ENCODE measurements at places on chromosomes 4 and X.
A peak's percentile ranks its signal among the peaks of the same experiment; 100 is the strongest.

DNA sequence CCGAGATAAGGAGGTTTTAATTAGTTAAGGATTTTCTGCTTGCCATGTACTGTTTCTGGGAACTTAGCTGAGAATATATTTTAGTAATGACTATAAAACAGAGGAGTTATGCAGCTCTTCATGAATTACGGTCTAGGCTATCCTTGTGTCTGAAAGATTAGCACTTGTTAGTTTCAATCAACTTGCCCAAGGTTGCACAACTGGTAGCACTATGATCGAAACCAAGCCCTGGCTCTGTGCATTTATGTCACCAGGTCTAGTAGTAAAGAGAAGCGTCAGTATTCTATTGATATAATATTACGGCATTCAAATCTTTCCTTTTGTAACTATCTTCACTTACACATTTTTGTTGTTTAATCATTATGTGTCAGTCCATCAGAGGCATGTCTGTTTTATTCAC lies 176.0 kb downstream of the TLL1 start:
- DNase-seq, result no peak

DNA sequence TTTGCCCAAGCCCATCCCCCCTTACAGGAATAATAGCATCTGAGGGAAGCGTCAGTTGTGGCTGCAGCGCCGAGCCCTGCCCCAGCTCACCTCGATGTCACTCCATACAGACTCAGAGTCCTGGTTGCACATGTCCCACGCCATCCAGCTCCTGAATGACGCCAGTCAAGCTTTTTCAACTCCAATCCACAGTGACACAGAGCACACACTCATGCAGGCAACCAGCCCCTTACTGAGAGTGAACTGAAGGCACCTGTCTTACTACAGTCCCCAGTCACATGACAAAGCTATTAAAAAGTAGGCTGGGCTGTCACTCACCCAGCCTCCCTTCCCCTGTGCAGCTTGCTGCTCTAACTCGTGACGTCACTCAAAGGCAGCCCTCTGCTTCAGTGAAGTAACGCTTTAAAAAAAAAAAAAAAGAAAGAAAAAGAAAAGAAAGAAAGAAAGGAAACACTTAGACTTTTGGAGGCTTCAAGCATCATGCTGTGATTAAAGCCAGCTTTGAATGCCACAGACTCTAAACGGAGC lies at the start of gene PPARGC1A:
Gene PPARGC1A, minus strand, starts transcription at position 234 of the 528 bp plus-strand sequence. Its CDS starts 90 bp downstream, at position 144.
- DNase-seq, result no peak

DNA sequence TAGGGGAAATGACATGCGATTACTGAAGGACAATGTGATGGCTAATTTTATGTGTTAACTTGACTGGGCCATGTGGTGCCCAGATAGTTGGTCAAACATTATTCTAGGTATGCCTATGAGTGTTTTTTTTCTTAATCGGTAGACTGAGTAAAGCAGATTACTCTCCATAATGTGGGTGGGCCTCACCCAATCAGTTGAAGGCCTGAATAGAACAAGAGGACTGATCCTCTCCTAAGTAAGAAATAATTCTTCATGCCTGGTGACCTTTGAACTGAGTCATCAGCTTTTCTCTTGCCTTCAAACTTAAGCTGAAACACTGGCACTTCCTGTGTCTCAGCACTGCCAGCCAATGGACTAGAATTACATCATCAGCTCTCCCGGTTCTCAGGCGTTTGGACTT lies 164.0 kb upstream of the FGF13 start:
- no peak for DNase-seq

DNA sequence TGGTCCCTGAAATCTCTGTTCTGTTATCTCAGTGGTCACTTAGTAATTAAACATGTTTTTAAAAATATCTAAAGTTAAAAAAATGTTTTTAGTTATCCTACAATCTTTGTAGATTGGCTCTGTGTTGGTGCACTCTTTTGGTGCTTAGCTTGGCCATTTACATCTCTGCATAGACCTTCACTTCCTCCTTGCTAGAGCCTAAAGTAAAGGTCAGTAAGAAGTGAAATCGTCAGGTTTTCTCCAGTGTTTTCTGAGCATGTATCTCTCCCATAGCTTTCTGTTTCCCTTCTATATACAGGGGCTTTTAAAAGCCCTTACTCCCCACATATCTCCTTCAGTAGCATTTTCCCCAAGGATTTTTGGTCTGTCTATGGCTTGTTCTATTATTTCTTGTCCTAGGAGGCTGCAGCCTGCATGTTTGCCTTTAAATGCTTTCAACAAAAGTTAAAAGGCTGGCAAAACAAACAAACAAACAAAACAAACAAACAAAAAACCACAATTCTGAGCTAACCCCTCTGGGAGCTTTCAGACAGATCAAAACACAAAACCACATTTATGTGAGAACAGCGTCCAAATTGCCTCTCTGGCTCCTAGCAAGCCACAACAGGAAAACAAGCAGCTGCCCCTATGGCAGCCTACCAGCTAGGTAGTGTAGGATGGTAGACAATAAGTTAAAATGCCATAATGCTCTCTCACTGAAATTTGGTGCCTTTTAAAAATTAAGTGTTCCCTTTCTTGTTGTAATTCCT lies 27.3 kb upstream of the GPRASP2 start:
- no peak for DNase-seq

DNA sequence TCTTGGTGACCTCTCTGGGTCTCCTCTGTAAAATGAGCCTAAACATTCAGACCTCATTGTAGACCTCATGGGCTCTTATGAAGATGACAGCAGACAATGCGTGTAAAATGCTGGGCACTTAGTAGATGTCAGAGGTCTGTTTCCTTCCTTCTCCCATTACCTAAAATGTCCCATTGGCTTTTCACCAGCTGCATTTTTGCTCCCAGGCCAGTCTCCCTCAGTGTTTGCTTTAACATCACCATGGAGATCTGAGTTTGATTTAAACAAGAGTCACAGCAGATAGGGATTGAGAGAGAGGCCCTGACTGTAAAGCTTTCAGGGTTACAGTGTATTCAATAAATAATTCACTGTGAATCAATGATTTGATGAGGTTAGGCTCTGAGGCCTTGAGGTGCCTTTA lies 24.3 kb downstream of the PSAPL1 start:
- DNase-seq, result no peak

DNA sequence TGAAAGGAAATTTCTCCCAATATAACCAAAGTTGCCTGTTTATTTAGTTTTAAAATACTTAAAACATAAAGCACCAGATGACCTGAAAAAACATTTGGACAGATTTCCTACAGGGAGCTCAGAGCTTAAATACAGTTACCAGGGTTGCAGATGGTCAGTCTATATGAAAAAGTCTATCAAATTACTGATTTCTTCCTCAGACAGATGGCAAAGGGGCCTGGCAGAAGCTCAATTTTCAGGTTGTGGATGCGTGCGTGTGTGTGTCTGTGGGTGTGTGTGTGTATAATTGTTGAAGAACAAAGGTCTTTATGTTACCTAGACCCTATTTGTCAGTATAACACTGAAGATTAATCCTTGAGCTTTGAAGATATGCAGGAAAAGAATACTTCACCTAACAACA lies 169.4 kb downstream of the MAD2L1 start:
- DNase-seq, result no peak

- DNase-seq, result no peak
These were observed 421.9 kb upstream of the TENM3 start for GRCh38 chr4:181821039-181822004.

GRCh38 chr4:98996056-98996764 lies 689 bp downstream of the METAP1 start:
- peak; percentile 7 for DNase-seq

DNA sequence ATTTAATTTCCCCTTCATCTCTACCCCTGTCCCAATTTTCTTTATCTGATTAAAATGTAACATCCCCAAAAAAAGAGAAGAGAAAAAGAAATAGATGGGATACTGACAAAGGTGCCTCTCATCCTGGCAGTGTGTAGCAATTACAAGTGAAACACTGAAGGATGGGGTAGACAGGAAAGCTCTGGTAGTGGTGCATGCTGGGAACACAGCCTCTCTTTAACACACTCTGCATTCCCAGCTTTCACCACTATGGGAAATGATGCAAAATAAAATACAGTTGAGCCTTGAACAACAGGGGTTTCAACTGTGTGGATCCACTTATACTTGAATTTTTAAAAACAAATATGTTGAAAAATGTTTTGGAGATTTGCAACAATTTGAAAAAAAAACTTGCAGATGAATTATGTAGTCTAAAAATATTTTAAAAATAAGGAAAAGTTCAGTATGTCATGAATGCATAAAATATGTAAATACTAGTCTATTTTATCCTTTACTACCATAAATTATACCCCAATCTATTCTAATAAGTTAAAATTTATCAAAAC lies 239.2 kb upstream of the DDX53 start:
- DNase-seq, result no peak

GRCh38 chrX:133444952-133445831 lies 29.9 kb upstream of the GPC4 start:
- no peak for DNase-seq

GRCh38 chr4:184907810-184908209 lies 82.0 kb upstream of the ACSL1 start:
- no peak for DNase-seq

GRCh38 chr4:20643631-20644030 lies 56.6 kb upstream of the PACRGL start:
- no peak for DNase-seq

DNA sequence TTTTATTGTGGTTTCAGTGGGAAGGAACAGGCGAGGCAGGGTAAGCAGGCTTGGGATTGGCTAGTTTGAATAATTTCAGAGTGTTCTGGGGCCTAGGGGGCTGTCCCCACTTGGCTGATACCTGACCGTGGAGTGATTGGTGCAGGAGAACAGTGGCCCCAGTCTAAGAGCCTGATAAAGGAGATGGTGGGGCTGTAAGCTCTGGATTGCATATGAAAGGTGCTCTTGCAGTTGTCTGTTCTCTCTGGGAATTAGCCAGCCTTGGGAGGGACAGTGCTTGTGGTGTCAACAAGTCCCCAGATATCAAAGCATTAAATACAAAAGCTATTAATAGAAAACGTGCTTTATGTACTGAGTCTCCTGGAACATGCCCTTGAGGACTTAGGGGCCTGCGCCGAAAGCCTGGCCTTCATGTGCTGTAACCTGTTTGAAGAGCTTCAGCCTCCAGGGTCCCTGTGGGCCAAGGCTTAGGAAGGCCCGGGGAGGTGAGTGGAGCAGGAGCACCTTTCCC lies 30.4 kb upstream of the CLTRN start:
- DNase-seq, result no peak

DNA sequence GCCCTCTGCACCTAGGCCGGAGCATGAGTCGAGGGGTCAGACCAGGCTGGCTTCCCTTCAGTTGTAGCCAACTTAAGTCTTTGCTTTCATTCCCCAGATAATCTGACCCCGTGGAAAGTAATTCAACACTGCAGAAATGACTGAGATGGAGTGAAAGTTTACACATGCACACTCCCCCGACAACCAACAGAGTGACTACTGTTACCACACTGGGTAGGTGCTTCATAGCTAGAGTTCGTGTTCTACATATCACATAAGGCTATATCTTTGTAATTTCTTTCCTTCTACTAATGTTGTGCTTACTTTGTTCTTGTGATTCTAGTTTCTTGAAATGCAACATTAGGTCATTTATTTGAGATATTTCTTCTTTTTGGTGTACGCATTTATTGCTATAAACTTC lies 7.2 kb upstream of the CTAG2 start:
- DNase-seq, result no peak

GRCh38 chr4:180999217-180999616 lies 1244.0 kb upstream of the TENM3 start:
- no peak for DNase-seq

- DNase-seq, result no peak
These were observed 52.7 kb downstream of the AMER1 start for GRCh38 chrX:64152857-64153256.

DNA sequence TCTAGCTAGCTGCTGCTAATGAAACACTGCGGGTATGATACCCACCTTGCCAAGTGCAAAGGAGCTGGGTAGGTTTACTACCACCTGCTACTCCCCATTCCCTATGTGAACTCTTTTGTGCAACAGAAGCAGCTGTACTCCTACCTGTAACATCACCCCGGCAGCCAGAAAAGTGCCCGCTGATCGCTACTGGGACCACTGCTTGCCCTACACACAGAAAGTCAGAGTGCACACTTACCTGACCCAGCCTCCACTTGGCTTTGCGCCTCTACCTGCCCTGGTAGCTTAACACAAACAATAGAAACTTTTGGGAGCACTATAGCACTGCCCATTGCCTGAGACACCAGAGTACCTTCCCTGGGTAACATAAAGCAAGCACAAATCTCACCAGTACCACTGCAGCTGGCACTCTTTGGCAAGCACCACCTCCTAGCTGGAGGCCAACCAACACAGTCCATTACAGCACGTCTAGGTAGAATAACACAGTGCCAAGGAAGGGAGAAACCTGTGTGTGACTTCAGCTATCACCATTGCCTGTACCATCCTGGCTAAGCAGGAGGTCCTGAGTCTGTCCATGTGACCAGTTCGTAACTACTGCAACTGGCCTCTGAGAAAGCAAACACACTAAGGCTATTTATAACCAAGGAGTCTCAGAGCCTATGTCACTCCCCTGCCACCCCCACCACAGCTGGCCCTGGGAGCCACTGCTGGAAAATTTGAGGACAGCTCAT lies 80.1 kb downstream of the CENPC start:
- DNase-seq, result no peak

DNA sequence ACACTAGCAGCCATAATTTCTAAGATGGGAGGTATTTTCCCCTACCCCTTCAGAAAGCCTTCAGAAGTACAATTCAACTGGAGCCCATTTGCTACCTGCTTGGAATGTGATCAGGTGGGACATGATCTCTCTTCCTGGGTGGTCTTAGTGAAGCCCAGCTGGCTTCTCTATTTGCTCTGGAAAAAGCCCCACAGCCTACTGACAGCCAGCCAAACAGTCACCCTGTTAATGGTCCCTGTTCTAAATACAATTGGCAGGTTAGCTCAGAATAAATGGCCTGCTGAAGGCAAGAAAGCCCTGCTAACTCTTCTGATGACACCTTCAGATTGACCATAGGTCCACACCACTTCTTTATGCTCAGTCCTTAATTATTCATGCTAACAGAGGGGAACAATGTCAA lies 39.9 kb downstream of the HS6ST2 start:
- DNase-seq, result no peak

DNA sequence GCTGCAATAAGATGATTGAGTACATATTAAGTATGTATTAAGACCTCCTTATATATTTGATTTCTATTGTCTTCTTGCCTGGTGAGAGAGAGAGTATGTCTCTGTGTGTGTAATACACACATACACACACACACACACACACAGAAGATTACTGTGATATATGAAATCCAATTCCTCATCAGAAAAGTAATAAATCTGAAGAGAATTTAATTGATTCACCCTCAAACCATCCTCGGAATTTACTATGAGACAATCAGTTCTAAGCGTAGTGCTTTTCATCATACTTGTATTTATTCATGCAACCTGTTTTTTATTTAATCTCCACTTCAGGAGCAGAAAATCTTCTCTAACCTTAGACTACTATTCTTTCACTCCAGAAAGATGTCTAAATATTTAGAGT lies 62.3 kb upstream of the TLL1 start:
- DNase-seq, result no peak

- DNase-seq, result no peak
These were observed 6.8 kb upstream of the CXCL2 start for GRCh38 chr4:74105656-74106280.

DNA sequence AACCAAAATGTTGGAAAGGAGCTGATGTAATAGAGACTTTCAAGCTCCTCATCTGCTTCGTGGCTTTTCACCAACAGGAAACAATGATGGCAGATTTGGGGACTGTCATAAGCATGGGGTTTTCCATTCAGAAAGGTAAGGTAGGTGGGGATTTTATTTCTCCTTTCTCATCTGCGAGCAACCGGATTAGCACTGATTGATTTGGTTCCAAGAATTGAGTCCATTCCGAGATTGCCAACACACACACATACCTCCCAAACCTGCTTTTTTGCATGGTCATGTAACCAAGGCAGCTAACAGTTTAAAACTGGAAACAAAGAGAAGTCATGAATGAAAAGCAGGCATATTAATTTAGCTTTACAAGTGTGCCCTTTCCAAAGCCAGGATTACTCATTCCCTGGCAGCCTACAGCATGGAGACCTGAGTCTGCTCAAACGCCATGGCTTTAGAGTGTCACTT lies 63.0 kb upstream of the LNX1 start:
- DNase-seq, result no peak

Measured in GM19239 (cell line).